Inflammatory macrophage treated with lipopolysaccharide for 1 hour (primary cell): ENCODE measurements at places on chromosomes 1 and 21.

- no peak for DNase-seq
Measured at GRCh38 chr1:119380983-119381662, 12.5 kb downstream of the HAO2 start.

DNA sequence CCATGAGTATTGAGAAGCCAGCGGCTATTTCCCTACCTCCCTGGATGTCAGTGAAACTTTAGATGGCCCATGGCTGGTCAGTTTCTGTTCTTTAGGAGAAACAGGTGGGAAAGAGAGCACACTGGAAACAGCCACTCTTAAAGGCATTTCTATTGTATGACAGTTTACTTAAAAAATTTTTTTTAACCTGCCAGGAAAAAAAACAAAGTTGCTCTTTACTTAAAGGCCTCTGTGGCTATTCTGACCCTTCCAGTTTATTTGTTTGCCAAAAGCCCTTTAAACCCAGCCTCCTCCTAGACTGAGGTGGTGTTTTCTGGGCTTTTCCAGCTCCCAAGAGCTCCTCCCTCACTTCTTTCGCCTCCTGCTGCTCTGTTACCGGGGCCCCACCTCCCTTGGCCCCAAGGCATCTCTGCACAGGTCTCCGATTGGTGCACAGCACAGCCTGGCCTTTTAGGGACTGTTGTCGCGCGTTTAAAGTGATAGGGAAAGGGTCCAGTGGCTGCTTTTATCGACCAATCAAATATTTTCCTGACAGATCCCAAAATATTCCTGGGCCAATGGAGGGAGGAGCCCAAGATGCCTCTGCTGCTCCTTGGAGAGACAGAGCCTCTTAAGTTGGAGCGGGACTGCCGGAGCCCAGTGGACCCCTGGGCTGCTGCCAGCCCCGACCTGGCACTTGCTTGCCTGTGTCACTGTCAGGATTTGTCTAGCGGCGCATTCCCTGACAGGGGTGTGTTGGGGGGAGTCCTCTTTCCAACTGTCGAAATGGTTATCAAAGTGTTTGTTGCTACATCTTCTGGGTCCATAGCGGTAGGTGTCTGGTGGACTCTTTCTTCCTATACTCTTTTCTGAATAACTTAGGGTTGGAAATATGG, at the start of gene SH3BGR:
Gene SH3BGR, plus strand, starts transcription at position 639 of the 875 bp plus-strand sequence. Its CDS starts 127 bp downstream, at position 766.
- DNase-seq = no peak

DNA sequence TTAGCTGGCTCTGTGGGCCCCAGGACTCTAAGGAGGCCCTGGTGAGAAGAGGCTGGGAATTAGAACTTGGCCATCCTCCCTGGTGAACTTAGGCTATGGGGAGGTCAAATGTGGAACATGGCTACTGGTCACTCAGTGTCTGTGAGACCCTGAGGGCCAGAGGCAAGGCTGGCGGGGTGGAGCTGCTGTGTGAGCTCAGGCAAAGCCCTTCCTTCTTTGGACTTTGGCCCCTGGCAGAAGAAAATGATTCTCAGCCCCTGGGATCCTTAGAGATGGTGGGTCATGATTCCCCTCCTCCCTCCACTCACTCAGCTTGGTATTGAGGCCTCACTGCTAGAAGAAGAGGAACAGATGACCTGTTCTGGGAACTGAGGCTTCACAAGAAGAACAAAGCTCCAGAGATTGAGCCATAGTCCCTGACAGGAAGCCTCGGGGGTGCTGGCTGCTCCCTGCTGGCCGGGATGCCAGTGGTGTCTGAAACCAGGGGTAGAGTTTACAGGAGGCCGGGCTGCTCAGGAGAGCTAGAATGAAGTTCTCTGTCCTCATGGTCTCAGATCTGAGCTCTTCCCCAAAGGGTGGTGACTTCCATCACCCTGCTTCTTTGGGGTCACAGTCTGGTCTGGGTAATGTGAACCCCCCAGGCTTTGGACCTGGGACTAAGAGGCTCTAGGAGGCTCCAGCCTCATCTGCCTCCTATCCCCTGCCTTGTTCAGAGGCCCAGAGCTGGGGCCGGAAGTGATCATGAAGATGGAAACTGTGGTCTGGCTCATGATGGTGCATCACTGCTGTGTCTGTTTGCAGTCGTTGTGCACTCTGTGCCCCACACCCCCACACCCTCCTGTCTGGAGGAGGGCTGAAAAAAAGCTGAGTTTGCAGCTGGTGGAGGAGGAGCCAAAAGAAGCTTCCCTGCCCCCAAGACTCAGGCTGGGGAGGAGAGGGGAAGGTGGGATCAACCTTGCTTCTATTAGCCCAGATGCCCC, 905 bp downstream of the BTBD19 start:
- peak; percentile 87 for DNase-seq

DNA sequence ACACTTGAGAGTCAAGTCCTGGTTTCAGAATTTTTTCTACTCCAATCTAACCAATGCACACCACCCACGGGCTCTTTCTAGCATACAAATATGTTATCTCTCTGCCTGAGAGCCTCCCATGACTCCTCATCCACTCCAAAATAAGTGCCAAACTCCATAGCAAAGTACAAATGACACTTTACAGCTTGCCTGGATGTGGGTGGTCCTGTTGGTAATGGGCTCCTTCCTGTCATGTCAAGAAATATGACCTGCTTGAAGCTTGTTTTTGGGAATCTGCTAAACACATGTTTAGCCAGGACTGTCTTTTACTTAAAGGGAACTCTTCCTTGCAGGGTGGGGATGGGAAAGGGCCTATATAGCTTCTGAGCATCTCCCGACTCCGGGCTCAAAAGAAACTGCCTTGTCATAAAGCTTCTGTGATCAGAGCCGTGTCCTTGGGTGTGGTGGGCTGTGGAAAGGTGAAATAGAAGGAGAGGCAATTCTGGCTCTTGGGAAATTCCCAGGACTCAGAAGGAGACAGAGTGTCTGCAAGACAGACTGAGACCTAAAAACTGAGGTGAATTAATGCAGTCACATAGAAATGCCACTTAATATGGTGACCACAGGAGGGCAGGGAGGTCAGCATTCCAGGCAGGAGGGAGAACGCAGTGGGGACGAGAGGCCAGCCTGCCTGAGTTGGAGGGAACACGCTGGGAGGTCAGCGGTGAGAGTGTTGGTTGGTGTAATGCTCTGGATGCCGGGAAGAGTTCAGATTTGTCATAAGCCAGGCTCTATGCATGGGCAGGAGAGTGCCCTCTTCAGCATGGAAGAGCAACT, 6.1 kb upstream of the IGFN1 start:
- peak; percentile 29 for DNase-seq

GRCh38 chr1:50783286-50783685, 176.8 kb downstream of the FAF1 start:
- no peak for DNase-seq

- no peak for DNase-seq
Measured at GRCh38 chr1:155320252-155320651, 442 bp upstream of the RUSC1 start.

GRCh38 chr21:19993268-19993667, 1004.9 kb upstream of the NCAM2 start:
- DNase-seq = no peak

- DNase-seq = no peak
Measured at GRCh38 chr1:71668065-71668464, 587.2 kb upstream of the ZRANB2 start.

GRCh38 chr1:23804183-23804835, 3.8 kb upstream of the GALE start:
- no peak for DNase-seq

GRCh38 chr1:6384962-6385361, 8.6 kb downstream of the ACOT7 start:
- no peak for DNase-seq

GRCh38 chr1:183030053-183030452, 6.8 kb downstream of the LAMC1 start:
- DNase-seq = no peak

DNA sequence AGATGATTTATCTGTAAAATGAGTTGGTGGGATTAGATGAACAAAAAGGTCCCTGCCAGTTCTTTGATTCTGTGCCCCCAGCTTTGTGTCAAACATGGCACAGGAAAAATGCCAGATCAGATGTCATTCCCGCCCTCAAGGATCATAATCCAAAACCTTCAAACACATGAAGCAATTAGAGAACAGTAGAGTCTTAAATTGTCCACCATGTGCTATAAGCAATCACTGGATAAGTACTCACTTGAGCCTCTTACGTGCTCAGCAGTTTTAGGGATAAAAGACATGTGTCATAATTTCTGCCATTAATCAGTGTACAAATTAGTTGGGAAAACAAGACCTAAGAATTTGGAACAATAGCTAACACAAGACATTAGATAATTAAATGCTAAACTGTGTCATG, 15.4 kb upstream of the KIAA0040 start:
- no peak for DNase-seq

DNA sequence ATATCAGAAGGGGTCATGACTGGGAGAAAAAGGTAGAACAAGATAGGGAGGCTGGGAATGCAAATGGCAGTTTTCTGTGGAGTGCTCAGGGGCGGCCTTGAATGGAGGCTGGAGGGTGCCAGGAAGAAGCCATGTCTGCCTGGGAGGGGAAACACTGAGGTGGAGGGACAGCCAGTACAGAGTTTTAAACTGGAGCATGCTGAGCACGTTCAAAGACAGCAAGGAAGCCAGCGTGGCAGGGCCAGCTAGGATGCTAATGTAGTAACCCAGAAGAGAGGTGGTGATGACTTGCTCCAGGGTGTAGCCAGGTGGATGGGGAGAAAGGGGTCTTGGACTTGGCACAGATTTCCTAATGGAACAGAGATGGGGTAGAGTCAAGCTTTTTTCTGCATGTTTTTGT, 445.8 kb upstream of the VAMP3 start:
- DNase-seq = no peak

GRCh38 chr1:185869590-185869989, 135.4 kb downstream of the HMCN1 start:
- no peak for DNase-seq

GRCh38 chr1:88680471-88680870, 3.6 kb upstream of the PKN2 start:
- no peak for DNase-seq

DNA sequence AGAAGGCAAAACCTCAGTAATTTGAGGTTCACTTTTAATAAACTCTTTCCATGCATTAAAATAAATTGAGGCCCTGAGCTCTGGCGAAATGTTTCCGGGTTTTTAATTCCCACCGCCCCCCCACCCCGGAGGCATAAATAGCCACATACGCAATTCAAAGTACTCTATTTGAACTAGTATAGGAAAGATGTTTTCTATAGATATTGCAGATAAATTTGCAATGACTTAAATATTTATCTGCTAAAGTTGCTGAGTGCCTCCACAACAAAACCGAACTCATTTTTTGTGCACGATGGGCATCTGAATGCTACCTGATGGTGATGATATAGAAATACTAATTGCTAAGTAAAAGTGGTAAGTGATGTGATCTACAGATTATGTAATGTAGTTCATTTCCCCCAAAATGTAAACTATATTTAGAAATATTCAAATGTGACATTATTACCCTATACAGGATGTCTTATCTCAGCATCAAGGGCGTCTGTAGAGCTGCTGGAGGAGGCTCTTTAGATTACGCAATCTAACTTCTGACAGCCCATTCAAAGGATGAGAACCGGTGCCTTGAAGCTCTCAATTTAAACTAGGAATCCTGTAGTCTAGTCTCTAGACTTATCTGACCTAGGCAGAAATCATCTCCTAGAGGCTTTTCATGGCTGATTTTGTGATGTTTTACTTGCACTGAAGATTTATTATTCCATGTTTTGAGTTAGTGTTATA, 8.5 kb downstream of the IRF2BP2 start:
- DNase-seq = peak; percentile 80

DNA sequence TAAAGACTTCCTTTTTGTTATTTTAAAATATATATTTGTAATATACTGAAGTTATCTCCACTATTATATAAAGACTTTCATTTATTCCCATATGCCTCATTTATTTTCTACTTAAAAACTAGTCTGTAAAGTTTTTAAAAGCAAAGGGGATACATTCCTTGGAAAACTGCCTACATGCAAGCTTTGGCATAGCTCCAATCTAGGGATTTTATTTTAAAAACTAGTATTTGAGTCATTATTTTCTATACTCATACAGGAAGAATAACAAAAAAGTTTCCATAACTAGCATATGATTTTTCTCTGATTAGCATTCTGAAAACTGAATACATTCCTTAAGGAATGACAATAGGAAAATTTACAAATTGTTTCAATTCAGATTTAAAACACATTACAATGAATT, 88.9 kb downstream of the COL24A1 start:
- DNase-seq = no peak

DNA sequence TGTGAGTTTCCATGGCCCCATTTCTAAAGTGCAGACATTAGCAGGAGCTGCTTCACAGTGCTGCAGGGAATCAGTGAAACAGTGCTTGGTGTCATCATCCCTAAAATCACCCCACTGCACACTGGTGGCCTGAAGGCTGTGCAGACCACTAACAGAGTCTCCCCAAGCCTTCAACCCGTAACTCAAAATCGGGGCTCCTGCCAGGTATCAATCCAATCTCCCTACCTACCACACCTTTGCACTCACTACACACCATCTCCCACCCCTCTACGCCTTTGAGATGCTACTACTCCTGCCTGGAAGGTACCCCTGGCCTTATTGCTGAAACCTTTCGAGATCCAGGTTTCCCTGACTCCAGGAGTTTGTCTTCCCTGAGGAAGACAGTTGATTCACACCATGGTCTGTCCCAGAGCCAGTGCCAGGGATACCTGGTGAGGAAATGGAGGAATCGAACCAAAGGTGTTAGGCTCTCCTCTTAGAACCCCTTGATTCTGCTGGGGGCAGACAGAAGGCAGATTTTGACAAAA, 25.5 kb downstream of the SLC2A1 start:
- DNase-seq = peak; percentile 52

- no peak for DNase-seq
Measured at GRCh38 chr1:41803656-41804055, 115.1 kb downstream of the HIVEP3 start.

DNA sequence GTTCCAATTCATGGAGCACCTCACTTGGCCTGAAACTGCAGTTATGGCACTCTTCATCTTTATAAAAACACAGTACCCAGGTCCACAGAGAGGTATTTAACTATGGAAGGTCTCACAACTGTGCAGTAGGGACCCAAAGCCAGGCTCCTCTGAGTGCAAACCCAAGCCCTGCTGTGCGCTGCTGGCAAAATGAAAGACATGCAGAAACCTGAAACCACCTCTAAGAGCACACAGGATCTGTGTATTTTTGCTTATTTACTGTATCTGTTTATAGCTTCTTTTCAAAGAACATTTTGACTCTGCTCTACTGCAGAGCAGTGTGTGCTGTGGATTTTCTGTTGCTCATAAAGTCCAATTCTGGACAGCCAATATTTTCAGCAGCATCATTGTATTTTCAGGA, 166.6 kb downstream of the DSCAM start:
- no peak for DNase-seq

- DNase-seq = no peak
Measured at GRCh38 chr1:171113382-171113781, 22.7 kb downstream of the FMO3 start.

GRCh38 chr1:89822999-89823628, 2.3 kb downstream of the LRRC8D start:
- peak; percentile 81 for DNase-seq
